ENCODE measurements at places on chromosomes 5 and 9.

- DNase-seq, result no peak
These were observed 89.4 kb downstream of the OTULIN start for GRCh38 chr5:14753947-14754346.

GRCh38 chr9:26744191-26744965 lies 148.2 kb downstream of the CAAP1 start:
- no peak for DNase-seq

- no peak for DNase-seq
These were observed 4.5 kb upstream of the TMEM252 start for GRCh38 chr9:68545033-68545705.

DNA sequence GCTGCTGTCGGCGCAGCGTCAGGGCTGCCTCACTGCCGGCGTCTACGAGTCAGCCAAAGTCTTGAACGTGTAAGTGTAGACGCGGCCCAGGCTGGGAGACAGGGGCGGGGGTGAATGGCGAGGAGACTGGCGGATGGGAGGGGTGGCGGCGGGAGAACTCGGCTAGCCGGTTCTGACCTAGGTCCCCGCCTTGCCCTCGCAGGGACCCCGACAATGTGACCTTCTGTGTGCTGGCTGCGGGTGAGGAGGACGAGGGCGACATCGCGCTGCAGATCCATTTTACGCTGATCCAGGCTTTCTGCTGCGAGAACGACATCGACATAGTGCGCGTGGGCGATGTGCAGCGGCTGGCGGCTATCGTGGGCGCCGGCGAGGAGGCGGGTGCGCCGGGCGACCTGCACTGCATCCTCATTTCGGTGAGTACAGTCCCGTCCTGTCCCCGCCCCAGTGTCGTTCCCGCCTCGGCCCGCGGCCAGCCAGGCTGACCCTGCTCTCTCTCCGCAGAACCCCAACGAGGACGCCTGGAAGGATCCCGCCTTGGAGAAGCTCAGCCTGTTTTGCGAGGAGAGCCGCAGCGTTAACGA lies 745 bp downstream of the GADD45G start:
- DNase-seq, result peak; percentile 68

- DNase-seq, result no peak
These were observed 58.3 kb downstream of the MTX3 start for GRCh38 chr5:79932510-79933504.

- no peak for DNase-seq
These were observed 13.2 kb downstream of the TTC39B start for GRCh38 chr9:15293804-15294316.

DNA sequence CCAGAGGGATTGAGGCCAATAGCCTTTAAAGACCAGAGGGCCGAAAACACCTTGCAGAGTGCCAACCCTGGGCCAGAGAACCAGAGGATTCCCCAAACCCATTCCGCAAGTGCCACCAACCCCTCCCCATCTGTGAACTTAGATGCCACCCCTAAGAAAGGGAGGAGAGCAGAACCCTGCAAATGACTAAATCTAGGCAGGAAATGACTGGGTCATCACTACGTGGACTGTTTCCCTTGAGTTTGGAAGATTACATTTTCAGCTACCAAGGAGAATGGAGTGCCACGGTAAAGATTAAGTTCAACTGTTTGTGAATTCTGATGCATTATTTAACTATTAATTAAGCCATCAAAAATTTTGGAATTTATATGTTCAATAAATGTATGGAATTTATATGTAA lies 142.8 kb downstream of the ENC1 start:
- no peak for DNase-seq

GRCh38 chr5:5199495-5199894 lies 59.4 kb downstream of the ADAMTS16 start:
- DNase-seq, result no peak

DNA sequence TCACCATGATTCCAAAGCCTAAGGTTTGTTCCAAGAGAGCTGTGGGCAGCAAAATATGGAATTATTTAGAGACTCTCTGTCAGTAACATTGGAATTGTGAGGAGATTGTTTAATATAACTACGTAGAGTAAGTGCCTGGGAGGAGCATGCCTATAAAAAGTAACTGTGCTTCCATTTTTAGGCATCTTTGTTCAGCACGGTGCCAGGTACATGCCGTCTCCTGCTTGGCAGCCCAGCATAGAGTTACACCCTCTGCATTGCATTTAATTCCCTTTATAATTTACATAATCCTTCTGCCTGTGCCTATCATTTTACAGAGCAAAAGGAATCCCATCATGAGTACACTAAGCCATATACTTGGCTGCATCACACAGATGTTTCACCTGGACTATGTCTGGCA lies 32.1 kb upstream of the ALDH1A1 start:
- no peak for DNase-seq

GRCh38 chr5:167208911-167209310 lies 1082.5 kb upstream of the WWC1 start:
- no peak for DNase-seq

DNA sequence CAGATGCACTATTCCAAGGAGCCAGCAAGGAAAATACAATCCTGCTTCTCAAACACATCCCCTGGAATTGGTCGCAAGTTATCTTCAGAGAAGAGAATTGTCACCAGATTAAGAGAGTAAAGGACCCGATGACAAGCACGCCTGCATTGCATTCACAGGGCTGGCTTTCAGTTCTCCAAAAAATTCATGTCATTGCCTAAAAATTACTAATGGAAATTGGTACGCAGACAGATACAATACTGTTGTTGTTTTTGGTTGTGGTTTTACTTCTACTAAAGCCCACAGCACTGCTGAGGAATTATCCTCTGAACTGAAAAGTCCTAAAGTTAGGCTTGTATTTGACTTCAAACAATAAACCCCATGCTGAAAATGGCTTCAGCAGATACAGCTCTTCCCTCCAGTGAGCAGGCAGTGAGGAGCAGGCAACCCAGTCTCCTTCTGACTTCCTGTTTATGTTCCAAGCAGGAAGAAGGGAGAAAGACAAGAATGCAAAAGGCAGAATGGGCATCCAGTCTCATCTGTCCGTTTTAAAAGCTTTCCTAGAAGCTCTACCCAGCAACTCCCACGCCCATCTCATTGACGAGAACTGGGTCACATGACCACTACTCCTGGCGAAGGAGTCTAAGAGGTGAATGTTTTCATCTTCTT lies 80.6 kb upstream of the ZNF366 start:
- no peak for DNase-seq

GRCh38 chr9:37364751-37365360 lies 57.6 kb upstream of the GRHPR start:
- DNase-seq, result no peak

DNA sequence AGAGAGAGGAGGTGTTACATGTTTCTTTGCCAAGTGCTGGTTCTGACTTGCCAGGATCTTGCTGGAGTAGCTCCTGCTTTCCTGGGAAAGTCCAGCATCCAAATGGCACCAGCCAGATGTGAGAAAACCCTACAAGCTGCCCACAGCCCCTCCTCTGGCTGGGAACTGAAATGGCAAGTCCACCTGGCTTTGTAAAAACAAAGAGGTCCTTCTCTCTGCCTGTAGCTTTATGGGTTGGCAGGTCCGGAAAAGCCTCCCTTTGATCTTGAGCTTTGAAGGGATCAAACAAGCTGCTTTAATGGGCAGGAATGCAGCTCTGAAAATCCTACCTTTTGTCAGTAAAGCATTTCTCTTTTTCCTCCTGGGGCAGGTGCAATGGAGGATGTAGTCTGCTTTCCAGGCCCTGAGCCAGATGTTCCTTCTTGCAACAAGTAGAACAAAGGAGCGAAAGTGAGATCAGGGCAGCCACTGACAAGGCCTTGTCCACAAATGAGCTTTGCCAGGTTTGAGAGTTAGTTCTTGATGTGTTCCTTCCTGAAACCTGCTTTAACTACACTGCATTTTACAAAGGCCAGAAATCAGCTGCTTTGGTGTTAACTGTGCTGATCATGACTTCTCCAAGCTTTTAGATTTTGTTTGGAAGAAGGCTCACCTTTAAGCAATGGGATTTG lies 456.7 kb downstream of the ZNF608 start:
- DNase-seq, result peak; percentile 22

GRCh38 chr5:1110307-1111240 lies 1.3 kb downstream of the SLC12A7 start:
- peak; percentile 58 for DNase-seq

DNA sequence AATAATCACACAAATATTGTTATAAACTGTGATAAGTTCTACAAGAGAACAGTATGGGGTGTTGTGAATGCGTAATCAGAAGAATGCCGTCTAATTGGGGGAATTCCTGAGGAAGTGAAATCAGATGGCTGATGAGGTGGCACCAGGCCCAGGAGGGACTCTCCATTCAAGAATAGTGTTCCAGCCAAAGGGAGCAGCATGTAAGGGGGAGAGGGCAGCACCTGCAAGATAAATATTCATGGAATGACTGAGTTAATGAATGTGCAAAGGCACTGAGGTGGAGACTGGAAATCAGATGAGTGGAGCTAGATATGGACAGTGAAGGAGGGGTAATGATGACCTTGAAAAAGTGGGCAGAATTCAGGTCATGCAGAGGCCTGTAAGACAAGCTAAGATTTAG lies 250.6 kb downstream of the ARRDC3 start:
- DNase-seq, result no peak

GRCh38 chr5:142618130-142618523 lies 67.8 kb downstream of the FGF1 start:
- no peak for DNase-seq

Data from colonic mucosa (tissue), 4 donors.